ENCODE measurements at places on chromosomes 3 and 15.

GRCh38 chr3:174122411-174122810, 724.9 kb downstream of the NLGN1 start:
- no peak for DNase-seq

DNA sequence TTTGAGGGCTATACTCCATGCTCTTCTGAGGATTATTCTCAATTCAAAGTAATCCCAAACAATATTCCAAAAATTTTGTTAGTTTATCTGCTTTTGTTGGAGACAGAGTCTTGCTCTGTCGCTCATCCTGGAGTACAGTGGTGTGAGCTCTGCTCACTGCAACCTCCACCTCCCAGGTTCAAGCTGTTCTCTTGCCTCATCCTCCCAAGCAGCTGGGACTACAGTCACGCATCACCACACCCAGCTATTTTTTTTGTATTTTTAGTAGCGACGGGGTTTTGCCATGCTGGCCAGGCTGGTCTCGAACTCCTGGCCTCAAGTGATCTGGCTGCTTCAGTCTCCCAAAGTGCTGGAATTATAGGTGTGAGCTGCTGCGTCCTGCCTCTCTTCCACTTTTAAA, 39.1 kb downstream of the MEF2A start:
- DNase-seq, result no peak

GRCh38 chr3:127438951-127439350, 151.1 kb upstream of the PRR20G start:
- no peak for DNase-seq

DNA sequence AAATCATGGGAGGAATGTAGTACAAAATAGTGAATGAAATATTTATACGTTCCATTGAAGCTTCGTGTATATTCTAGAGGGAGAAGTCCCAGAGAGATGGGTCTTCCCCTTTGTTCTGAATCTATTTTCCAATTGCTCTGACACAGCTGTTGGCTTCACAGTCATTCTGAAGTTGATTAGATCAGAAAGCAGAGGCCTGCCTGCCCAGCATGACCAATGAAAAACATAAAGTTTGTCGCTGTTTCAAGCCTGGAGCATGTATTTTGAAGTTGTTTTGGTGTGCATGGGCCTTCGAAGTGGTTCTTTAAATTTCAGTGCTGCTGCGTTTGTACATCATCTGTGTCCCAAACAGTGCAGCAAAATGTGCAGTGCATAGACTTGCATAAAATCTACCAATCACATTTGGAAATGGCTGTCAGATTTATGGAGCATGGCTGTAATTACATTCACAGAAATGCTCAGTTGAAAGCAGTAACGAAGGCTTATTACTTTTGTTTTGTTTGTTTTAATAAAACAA, 31.0 kb upstream of the RBMS3 start:
- DNase-seq, result no peak

GRCh38 chr3:60017631-60018030, 967.8 kb upstream of the CFAP20DC start:
- DNase-seq, result no peak

DNA sequence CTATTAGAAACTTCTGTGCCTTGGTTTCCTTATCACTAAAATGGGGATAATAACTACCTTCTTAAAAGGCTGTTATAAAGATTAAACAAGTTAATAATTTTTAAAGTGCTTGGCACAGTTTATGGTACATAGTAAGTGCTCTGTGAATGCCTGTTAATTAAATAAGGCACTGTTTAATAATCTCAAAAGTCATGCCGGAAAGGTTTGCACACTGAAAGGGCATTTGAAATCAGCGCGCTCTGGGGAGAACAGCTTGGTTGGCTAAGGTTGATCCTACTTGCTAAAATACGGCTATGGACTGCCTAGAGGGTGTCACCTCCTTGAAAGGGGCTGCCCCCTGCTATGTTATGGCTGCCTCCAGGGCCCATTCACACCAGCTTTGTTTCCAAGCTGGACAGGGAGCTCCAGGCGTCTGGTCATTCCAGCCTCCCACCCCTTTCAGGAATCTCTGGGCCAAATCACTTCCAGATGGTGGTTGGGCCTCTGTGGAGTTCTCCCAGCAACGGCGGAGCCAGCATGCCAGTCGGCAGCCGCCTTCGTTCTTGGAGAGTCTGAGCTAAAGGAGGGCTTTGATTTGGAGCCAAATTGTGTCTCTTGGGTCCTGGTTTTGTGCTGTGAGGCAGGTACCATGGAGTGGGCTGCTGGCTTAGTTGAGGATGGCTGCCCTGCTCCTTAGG, 5.9 kb downstream of the FLNB start:
- no peak for DNase-seq

- no peak for DNase-seq
Observed at GRCh38 chr15:40747685-40748631, 7.1 kb downstream of the RMDN3 start.

GRCh38 chr3:17882981-17883380, 140.6 kb upstream of the TBC1D5 start:
- no peak for DNase-seq

GRCh38 chr15:67167091-67167490, 87.4 kb downstream of the AAGAB start:
- DNase-seq, result no peak

DNA sequence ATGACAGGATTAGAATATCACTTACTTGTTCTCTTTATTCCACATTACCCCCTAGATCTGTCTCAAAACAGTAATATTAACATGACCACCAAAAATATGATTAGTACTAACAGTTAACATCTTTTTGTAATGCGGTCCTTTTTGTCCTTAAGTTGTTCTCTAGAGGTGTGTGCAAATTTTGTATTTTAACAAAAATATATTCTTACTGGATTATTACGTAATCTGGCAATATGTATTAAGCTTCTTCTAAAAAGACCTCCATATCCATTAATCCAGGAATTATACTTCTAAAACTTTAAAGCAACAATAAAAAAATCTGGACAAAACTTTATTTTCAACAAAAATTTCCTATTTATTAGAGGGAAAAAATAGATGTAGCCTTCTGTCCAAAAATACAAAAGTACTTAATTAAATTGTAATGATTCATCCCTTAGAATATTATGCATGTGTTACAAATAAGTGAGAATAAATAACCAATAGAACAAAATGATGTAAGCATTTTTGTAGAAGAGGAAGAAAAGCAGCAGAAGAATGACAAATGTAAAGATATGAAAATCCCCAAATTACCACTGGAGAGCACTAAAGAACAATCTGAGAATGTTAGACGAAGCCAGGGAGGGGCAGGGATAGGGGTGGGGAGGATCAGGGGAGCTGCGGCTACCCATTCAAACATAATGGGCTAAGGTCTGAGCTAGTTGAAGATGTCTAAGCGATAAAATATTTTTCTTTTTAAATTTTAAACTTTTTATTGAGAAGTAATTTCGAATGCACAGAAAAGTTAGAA, 945.6 kb downstream of the MCTP2 start:
- DNase-seq, result no peak

- no peak for DNase-seq
Observed at GRCh38 chr15:100638177-100638730, 35.9 kb downstream of the ASB7 start.

DNA sequence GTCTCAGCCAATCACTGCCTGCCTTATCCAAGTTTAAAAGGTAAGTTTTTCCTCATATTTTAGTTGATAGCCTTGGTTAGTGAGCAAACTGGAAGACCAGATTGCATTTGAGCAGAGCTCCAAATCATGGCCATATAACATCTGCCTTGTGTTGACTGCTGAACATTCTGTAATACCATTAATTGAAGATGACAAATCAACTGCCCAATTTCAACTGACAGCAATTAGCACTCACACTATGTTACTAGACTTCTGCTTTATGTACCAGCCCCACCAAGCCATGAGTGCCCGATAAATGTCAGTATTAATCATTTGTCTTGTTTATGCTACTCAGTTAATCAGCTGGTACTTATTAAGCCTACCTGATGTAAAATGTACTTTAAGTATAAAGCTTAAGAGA, 83.1 kb downstream of the CGGBP1 start:
- no peak for DNase-seq

DNA sequence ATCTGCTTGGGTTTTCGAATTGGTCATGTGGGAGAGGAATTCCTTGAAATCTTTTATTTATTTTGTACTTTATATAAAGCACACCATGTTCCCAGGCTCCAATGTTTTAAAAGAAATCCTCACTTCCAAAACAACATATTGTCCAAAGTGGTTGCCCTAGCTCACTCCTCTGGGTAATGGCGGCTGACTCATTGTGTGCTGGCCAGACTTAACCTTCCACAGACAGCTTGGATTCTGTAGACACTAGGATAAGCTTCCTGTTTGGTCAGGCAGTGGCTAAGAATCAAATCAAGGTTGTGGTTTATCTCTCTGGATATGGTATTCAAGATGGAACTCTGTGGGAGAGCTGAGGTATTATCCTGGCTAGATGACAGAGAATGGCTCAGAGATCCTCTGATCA, 55.8 kb upstream of the FAM98B start:
- DNase-seq, result no peak

DNA sequence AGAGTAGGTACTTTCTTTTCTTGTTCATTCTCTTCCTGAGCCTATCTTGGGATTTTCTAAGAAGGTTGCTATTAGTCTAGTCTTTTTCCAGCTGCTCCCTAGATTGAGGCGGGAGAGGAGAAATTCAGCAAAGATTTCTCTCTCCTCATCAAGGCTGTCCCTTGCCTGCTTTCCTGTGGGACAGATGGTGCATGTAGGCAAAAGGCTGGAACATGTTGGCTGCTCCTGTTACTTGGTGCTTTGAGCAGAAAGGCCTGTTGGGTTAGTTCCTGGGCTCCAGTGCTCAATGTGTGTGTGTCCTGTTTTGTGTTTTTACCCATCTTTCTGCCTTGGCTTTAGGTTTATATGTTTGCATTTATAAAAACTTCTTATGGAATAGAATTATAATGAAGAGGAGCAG, 9.1 kb upstream of the SNRPN start:
- no peak for DNase-seq

DNA sequence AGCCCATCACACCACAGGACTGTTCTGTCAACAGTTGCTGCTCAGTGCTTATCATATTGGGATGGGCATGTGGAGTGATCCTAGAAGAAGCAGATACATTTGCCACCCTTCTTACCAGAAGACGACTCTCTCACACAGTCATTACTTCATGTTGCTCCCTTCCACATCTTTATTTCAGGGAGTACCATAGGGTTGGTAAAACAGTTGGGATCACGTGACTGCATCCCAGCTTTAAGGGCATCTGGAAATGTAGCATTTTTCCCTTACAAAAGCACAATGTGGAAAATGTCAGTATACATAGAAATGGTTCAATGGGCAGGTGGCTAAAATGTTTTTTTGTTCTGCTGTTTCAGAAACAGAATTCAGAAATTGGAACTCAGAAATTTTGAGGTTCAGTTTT, 791.0 kb downstream of the OTOL1 start:
- DNase-seq, result no peak

DNA sequence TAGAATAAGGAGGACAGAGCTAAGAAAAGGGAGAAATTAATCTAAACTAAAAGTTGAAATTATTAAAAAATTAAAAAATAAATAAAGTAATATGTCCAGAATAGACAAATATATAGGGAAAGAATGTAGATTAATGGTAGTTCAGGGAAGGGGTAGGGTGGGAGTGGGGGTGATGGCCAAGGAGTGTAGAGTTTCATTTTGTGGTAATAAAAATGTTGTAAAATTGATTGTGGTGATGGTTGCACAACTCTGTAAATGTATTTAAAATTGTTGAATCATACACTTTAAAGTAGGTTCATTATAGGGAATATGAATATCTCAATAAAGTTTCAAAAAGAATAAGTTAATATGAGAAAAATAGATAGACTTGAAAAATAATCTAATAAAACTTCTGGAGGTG, 21.0 kb upstream of the FNDC3B start:
- no peak for DNase-seq

GRCh38 chr3:149373235-149374125, 4.0 kb downstream of the TM4SF1 start:
- no peak for DNase-seq

DNA sequence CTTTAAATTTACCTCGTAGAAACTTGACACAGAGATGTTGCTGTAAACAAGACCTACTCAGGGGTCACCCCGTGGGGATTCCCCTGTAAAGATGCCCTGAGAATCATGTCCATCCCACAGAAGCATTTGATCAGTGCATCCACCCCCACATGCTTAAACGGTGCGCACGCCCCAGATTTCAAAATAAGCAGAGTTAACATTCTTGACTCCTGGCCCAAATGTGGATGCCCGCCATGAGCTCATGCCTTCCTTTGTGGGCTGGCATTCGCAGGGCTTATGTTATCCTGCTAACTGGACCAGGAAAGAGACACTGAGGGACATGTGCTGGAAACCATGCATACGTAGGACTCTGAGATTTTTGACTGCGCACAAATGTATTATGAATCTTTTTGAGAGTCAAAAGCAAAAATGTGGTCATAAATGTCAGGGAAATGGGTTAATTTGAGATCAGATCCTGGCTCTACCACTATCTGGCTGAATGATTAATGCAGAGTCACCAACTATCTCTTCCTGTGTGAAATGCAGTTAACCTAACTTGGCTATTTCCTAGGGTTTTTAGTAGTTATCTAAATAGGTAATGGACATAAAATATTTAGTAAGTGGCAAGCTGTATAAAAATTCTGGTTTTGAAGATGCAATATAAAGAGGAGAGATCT, 9.1 kb upstream of the TP63 start:
- no peak for DNase-seq

- DNase-seq, result no peak
Observed at GRCh38 chr3:124960698-124961097, 26.1 kb upstream of the MUC13 start.

DNA sequence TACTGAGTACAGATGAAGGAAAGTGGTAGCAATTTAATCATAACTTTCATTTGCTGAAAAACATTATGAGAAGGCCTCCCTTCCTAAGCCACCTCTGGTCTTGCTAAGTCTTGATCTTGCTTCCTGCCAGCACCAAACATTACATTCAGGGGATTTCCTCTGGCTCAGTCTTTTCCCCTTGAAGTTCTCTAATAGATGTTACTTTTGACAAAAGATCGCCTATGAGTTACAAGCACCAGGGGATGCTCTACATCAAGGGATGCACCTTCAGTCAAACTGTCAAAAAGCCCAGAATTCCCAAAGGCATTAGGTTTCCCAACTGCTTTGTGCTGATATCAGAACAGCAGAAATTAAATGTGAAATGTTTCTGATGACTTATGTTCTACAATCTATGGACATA, 47.3 kb downstream of the AQP9 start:
- no peak for DNase-seq

- DNase-seq, result no peak
Observed at GRCh38 chr3:185421577-185422232, 58.8 kb downstream of the MAP3K13 start.

DNA sequence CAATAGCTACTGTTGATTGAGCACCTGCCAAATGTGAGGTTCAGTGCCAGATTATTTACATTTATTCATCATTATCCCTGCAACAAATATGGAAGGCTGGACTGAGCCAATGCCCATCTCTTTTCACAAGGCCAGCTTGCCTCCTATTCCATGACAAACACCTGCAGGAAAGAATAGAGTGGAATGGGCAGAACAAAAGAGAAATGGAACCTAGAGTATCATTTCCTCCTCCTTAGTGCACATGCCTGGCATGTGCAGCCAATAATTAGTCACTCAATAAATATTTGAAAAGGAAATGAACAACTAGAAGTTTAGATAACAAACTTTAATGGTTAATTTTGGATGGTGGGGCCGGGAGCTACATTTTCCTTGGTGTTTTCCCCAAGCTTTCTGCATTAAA, 61.4 kb upstream of the MYRIP start:
- DNase-seq, result no peak

Measured in right renal cortex interstitium (tissue), 3 donors.